ENCODE measurements at places on chromosomes 5 and 9.
A peak's percentile ranks its signal among the peaks of the same experiment; 100 is the strongest.

DNA sequence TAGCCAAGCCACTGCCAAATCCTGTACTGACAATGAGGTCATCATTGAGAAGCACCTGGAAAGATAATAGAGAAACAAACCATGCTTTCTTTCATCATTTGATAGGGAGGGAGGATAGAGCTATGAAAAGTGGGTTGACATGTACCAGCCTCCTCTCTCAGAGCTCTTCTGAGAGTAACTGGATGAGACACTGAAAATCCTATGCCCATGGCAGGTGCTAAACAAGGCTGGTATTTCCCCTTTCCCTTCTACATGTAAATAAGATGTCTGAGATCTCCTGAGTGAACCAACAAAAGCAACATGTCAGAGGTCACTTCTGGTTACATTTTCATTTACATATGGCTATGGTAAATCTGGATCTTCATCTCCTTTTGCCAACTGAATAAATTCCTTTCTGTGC is 45.3 kb upstream of the TRAF1 start:
- no peak for DNase-seq

DNA sequence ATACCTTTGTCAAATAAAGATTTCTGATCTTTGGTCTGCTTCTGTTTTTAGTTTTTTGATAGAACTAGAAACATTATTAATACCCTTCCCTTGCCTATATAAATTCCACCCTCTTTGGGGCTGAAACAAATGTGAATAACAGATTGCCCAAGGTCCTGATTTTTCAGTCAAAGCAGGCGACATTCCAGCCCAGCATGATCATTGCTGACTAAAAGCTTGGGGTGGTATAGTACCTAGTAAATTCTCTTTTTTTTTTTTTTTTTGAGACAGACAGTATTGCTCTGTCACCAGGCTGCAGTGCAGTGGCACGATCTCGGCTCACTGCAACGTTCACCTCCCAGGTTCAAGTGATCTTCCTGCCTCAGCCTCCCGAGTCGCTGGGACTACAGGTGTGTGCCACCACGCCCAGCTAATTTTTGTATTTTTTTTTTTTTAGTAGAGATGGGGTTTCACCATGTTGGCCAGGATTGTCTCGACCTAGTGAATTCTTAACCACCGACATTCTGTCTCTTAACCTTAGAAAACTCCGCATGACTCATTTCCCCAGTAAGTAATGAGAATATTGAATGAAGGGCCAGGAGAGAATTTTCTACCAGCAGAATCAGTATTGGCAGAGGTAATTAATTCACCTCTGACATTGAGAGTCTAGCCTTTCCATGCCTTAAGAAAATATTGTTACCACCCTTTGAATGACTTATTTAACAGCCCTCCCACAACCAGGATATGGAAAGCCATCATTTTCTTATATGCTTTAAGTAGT is 226.4 kb downstream of the GNA14 start:
- DNase-seq: no peak

GRCh38 chr5:179378441-179379271 is 33.4 kb upstream of the ADAMTS2 start:
- DNase-seq: no peak

DNA sequence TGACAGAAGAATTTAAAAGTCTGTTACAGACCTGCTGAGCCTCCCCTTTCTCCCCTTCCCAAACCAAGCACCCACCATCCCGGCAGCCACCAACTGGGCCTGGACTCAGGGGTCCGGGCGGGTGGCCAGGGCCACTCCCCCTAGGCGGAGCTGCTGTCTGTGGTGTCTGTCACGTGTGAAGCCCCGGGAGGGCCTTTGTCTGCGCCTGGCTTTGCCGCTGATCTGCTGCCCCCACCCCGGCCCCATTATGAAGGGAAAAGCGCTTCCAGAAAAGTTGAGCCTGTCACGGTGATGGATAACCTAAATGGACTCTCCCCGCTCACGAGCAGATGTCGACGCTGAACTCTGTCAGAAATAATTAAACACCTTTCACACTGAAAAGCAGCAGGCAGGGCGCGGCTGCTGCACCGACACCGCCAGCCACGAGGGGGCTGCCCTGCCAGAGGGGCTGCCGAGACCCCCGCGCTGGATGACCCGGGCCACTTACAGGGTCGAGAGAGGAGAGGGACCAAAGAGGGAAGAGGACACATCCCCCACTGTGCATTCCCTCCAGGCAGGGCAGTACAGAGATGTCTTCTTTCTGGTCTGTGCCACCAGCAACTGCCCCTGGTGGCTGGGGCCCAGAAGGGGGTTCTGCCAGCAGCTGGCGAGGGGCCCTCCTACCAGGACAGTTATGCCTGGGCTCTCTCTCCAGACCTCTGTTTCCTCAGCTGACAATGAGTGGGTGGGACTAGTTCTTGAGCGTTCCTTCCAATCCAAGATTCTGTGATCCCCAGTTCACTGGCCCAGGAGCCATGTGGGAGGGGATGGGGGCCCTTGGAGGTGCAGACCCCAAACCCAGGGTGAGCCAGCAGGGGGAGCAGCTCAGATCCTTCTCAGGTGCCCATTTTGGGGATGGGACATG is 36.0 kb upstream of the BARHL1 start:
- peak; percentile 69 for DNase-seq

- no peak for DNase-seq
These were observed 322.1 kb upstream of the MSX2 start for GRCh38 chr5:174402222-174402812.

DNA sequence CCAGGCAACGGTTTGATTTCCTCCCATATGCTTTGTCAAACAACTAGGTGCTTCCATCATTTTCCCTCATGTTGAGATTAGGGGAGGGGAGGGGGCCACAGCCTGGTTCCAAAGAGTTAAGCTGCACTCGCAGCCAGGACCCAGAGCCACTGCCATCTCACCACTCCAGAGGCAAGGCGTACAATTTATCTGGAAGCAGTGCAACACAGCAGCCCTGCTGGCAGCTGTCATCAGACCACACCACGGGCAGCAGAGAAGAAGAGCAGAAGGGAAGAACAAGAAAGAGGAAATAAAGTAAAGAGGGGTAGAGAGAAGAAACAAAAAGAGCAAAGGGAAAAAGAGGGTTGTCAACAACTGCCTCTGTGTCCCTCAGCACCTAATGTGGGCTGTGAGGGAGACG is 38.9 kb downstream of the MED27 start:
- no peak for DNase-seq

DNA sequence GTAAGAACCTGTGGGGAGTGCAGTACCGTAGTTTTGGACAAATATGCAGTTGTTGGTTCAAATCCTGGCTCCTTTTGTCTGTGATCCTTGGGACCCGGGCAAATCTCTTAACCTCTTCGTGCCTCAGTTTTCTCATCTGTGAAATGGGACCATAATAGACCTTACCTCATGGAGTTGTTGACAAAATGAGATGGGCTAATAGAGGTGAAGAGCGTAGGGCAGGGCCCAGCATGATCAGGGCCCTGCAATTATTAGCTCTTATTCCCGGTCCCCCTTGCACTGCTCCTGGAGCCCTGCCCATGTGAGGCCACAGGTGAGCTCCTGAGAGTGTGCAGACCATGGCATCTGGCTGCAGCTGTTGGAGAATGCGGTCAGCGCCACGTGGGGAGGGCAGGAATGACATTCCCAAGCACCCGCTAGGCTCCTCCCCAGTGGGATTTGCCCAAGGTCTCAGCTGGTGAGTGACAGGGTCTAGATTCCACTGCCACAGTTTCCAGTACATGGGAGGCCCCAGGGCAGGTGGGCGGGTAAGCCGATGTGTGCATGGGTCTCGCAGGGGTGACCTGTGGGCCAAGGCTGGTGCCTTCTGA is 41.0 kb downstream of the NEK6 start:
- no peak for DNase-seq

DNA sequence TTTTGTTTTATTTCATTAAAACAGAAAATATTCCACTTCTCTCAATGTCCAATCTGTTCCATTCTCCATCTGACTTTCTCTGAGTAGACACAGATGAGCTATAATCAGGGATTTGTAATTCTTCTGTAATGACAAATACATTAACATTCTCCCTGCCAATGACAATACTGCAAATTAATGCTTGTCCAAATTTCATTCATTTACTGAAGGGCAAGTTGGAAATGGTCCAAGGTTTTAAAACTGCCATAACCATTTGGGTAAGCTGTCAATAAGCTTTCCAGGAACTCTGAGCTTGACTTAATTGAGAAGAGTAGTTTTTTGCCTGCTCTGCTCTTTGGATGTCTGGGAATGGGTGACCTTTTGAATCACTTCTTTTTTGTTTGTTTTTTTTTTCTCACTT is 253.5 kb downstream of the DMRTA1 start:
- no peak for DNase-seq

DNA sequence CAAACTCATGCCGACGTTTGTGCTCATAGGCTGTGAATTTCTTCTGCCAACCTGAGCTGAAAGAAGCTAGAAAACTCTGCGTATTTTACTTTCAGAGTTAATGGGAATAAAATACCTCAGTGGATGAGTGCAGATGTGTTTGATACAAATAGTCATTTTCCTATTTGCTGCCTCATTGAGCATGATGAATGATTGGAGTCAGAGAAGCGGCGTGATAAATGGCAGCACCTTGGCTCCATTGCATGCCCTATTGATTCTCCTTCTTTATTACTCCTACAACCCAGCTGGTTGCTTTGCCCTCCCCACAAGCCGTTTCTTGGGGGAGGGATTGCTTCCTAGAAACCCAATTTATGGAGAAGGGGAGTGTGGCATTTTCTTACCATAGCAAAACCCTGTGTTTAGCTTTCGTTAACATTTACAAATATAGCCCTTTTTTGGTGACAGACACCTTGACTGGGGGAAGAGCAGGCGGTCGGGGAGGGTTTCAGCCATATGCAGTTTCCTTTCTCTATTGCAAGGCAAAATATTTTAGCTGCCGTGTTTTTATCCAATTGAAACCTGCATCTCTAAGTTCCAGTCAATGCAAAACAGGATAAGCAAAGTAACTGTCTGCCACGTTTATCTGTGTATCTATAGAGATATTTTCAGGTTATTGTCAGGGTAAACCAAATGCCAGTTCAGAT is 93.1 kb upstream of the TBCA start:
- DNase-seq: no peak

GRCh38 chr5:83095957-83096539 is 18.7 kb downstream of the XRCC4 start:
- DNase-seq: peak; percentile 28

GRCh38 chr5:172038167-172038566 is 31.7 kb upstream of the FBXW11 start:
- no peak for DNase-seq

DNA sequence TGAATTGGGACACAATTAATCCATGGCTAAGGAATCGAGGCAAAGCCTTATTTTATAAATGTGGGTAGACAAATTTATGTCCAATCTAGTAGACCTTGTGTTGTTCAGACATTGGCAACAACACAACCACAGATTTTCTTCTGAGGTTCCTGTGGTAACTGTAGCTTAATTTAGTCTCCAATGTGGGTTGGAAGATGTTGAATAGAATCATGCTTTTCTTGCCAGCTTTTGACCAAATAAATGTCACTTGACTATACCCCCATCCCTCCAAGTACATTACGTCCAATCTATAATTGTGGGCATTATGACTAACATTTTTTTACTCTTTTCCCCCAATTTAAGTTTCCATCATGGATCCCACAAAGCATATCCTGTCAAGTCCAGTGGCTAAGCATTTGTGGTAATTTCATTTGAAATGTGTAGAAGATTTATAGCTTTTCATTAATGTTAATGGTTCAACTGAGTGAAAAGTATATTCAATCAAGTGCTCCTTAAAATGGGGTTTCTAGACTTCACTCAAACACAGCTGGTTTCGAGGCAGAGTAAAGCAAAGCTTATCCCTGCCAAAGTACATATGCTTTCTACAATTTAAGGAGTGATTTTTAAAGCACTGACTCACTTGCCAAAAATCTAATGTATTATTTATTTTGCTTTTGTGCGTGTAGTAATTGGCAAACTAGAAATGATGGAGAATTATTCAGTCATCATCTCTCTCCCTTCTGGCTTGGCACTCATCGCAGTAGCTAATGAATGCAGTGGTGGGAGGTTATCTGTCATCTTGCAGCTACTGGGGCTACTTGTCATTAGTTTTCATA is 141.8 kb downstream of the FAM174A start:
- no peak for DNase-seq

- DNase-seq: peak; percentile 65
These were observed 21.0 kb upstream of the SCGB3A2 start for GRCh38 chr5:147857302-147858129.

GRCh38 chr5:115343855-115344254 is 47.4 kb upstream of the CCDC112 start:
- no peak for DNase-seq

GRCh38 chr5:154253807-154254206 is 63.3 kb downstream of the GALNT10 start:
- no peak for DNase-seq

- DNase-seq: no peak
These were observed 70.3 kb upstream of the EQTN start for GRCh38 chr9:27367175-27367798.

DNA sequence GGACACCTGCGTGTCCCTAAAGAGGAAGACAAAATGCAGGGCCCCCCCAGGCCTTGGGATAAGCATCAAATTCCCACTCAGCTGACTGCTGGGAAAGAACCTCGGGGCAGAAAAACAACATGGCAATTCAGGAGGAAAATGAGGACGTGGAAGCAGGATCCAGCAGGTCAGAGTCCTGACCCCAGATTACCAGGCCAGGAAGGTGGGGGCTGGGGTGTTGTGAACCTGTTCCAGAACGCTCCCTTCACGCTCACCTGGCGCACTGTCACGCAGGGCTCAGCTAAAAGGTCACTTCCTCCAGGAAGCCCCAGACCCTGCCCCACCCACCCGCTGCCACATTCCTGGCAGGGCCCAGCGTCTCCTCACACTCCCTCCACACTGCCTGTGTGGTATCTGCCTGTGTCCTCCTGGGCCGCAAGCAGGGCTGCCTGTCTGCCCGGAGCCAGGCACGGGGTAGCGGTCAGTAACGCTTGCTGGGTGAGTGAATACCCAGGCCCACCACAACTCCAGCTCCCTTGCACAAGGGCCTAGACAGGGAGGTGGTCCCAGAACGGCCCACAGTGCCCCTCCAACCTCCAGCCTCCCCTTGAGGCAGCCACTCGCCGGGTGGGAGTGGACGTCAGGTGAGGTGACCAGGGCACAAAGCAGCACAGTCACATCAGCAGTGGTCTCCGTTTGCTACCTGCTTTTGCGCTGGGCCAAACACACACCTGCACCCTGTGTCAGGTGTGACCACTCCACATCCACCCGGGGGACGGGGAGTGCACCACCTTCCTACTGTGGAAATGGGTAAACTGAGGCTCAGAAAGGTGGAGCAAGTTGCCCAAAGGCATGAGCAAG is 18.1 kb downstream of the VAV2 start:
- no peak for DNase-seq

- DNase-seq: no peak
These were observed 641.8 kb downstream of the PRR16 start for GRCh38 chr5:121105921-121106320.

DNA sequence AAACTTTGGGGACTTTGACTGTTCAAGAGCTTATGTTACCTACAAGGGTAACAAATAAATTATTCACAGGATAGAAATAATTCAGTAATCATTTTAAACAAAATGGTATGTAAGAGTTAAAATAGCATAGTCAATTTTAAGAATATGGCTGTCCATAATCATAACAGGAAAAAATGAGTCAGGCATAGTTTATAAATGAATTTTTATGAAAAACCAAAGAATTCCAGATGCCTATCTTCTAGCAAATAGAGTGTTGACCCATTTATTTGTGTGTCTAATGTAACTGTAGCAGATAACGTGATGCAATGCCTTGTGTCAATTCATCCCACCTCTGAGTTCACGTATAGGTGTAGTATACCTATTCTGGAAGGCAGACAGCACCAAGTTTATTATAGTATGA is 169.7 kb upstream of the CDH9 start:
- no peak for DNase-seq
